GDM1 (cell line): ENCODE measurements at places on chromosomes 13 and 19.

DNA sequence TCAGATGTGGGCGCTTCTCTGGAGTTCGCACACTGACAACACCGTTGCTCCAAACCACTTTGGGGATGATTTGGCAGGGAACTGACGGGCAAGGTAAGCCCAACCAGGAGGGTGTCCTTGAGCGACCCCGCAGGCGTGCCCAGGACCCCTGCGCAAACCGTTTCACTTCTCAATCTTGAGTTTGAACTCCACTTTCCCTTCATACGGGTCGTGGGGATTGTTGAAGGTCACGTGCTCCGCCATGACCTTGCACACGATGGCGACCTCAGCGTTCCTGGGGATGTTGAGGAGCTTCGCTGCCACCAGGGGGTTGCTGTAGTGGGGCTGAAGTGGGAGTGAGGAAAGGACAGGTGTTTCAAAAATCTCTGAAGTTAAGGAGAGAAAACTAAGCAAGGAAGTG is 8.8 kb downstream of the ATP4B start:
- no peak for DNase-seq

DNA sequence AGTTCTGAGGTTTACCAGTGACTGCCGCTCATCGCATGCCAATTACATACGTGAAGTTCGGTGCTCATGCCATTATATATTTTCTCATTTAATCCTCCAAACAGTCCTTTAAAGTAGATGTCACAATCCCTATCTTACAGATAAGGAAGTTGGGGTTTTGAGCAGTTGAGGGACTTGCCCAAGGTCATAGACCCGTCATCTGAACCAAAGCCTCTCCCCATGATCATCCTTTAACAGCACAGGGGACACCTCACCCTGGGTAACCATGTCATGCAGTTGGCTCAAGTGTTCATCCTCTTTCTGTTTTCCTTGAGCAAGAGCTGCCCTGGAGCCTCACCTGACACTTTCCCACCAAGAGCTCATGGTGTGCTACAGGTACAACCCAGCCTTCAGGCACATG is 69.1 kb downstream of the HSPH1 start:
- DNase-seq, result no peak

GRCh38 chr13:41621716-41622431 is 164.5 kb downstream of the RGCC start:
- no peak for DNase-seq

DNA sequence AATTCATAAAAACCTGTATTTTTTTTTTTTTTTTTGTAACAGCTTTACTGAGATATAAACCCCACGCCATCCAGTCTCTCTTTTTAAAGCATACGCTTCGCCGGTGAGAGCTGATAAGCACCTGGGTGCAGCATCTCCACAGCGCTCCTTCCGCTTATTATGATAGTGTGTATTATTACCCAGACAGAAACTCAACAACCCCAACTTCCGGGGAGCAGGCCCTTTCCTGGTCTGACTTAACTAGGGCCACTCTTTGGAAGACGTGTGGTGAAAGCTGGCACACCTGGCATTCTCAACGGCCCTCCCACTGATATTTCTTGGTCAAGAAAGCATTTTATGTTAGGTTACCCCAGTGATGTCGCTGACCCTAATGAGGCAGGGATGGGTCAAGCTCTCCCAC is 51.4 kb upstream of the SLC15A1 start:
- DNase-seq, result no peak

DNA sequence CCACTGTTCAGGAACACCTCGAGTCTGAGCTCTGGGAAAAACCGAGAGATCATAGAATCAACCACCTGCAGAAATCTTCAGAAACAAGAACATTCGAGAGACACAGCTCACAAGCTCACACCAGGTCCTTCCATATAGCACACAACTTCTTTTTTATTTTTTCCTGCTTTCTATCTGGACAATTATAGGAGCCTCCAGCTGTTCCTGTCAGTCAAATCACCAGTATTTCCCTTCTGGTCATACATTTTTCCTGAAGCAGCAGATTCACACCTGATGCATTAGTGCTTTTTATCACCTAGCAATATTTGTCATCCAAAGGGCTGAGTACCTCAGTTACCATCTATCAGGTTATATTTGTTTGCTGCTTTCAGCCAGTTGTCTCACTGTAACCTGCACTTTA is 323.5 kb downstream of the FOXO1 start:
- DNase-seq, result no peak

DNA sequence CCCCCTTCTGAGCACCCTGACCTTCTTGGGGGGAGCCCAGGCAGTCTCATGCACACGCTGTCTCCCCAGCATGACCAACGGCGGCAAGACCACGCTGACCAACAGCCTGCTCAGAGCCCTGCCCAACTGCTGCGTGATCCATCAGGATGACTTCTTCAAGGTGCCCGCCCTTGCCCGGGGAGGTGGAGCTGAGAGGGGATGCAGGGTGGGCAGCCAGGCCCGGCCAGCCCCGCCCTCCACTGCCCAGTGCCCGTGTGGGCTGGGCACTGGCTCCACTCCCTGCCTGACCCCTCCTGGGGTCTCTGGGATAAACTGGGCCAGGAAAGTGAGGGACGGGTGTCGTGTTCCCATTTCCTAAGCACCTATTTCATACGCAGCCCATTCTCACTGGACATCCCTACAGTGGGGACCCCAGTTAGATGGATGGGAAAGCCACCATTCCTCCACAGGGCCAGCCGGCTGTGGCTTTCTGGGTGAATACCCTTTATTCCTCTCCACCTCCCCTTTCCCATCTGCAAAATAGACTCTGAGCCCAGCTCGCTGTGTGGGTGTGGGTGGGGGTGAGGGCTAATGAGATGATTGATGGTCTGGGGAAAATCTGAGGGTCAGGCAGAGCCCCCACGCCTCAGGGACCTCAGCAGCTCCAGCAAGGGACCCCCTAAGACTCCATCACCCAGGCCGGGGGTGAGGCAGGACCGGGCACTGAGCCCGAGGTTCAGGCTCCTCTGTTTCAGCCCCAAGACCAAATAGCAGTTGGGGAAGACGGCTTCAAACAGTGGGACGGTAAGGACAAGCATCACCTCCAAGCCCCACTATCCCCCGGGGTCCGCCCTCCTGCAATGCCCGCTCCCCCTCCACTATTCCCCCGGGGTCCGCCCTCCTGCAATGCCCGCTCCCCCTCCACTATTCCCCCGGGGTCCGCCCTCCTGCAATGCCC is 3.9 kb downstream of the NMRK2 start:
- no peak for DNase-seq

- DNase-seq, result no peak
Observed at GRCh38 chr19:15563325-15563794, 51.7 kb upstream of the CYP4F8 start.

DNA sequence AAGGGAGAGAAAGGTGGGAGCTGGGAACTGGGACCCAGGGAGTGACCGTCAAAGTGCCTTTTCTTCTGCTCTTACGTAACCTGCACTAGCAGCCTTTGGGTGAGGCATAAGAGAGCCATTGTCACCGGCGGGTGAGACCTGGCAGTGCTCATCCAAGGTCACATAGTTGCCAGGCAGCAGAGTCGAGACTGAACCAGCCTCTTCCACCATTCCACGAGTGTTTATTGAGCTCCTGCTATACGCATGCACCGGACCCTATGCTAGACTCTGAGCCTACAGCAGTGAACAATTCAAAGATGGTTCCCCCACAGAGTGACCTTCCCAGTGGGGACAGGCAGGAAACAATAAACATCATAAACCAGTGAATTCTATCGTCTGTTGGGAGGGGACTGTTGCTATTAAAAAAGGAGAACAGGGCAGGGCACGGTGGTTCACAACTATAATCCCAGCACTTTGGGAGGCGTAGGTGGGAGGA is 18.6 kb upstream of the STRN4 start:
- DNase-seq, result no peak

- DNase-seq, result no peak
Observed at GRCh38 chr13:76148374-76148773, 512.2 kb downstream of the LMO7 start.

- no peak for DNase-seq
Observed at GRCh38 chr19:447816-448560, 12.8 kb downstream of the SHC2 start.

- no peak for DNase-seq
Observed at GRCh38 chr13:72508392-72508791, 219.0 kb downstream of the MZT1 start.

DNA sequence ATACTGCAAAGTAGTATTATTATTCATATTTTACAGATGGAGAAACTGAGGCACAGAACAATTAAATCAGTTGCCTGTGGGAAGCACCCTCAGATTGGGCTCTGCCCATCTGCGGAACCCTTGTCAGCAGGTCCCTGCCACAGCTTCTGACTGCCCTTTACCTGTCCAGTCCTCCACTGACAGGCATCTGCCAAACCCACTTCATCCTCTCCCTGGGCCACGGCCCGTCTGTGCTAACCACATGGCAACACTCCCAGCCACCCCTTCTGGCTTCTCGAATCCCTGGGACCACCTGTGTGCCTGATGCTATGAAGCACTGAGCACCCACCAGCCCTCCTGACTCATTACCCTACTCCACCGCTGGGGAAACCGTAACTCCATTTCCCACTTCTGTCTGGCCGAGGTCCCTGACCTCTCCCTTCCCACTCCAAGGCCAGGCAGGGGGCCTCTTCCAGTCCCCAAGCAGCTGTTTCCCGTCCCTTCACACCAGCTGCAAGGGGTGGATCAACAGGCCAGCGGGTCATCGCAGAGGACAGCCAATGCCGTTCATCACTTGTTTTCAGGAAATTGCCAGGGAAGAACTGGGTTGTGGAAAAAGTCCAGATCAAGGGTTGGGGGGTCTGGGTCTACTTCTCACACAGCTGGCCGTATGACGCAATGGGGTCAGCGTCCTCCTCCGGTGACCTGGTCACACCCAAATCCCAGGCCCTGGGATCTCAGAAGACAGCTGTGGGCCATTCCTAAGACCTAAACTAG is 2.5 kb downstream of the KANK3 start:
- no peak for DNase-seq

GRCh38 chr19:37691881-37692504 is 27.6 kb downstream of the ZNF607 start:
- peak; percentile 59 for DNase-seq

DNA sequence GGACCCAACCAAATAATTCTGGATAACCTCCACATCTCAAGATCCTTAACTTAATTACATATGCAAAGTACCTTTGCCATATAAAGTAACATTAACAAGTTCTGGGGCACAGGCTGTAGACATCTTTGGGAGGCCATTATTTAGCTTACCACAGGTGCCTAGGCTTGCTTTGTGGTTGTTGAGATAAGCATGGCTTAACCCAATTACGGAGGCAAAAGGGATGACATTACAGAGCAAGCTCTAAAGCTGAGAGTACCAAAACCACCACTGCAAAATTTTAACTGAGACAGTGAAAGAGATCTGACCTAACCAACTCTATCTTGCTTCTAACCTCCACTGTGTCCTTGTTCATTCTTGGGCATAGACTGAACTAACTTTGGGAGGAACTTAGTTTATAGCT is 502.9 kb upstream of the ATXN8OS start:
- DNase-seq, result no peak

- DNase-seq, result no peak
Observed at GRCh38 chr13:84574851-84575250, 692.6 kb upstream of the SLITRK1 start.

DNA sequence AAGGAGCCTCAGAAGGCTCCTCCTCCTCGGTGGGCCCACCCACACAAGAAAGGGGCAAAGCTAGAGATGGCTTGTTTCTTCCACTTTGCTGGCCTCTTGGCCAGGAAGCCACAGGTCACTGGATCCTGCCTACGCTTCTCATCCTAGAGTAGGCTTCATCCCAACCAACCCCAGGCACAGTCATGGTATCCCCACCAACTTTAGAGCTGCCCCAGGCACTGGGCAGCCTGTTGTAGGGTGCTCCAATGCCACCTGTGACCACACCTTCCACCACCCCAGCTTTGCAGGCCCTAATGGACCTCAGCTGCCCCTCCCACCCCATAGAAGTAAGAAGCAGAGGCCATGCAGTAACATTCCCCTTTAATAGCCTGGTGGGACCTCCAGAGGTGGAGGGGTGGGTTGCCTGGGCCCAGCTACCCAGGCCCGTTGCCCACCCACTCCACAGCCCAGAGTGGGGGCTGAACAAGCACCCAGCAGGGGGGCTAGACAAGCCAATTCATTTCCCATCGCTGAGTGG is 522 bp upstream of the CHMP2A start:
- no peak for DNase-seq

DNA sequence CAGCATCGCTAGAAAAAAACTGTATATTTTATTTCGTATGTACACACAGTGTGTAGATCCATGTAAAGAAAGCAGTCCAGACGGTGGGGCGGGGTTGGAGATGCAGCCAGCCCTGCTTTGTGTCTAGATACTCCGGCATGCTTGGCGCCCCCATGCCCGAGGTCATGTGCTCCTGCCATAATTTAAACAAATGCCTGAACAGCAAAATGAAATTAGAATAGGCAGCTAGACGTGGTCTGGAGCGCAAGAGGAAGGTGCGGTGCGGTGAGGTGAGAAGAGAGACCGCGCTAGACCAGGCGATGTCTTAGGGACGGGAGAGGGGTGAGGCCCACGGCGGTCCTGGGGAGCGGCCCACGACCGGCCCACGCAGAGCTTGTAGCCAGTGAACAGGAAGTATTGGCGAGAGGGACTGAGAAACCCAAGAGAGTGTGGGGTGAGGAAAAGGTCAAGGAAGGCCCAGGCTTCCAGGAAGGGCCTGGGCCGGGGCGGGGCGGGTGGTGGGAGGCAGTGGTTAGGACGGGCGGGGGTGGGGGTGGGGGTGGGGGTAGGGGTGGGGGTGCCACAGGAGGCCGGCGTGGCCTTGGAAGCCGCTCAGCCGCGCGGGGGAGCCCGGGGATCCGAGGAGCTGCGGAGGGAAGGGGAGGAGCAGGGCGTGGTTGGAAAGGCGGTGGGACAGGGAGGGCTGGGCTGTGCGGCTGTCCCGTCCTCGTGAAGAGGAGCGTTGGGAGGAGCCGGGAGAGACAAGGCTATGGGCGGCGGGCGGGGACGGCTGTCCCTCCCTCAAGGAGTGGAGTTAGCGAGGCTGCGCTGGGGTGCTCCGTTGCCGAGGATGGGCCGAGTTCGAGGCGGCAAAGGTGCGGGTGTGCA is 254.7 kb upstream of the SGCG start:
- no peak for DNase-seq

DNA sequence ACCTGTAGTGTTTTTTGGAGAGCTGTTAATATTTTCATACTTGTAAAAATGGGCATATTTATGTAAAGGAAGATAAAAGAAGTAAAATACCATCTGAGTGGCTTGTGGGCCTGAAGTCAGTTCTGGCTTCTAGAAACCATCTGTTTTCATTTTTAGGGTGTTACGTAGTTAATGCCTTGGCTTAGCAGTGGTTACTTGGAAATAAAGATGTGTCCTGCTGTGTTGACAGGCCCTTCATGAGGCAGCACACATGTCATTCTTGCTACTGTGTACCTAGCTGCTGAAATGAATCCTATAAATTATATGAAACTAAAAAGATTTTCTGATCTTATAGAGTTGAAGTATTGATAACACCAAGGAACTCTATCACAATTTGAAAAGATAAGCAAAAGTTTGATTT is 16.0 kb downstream of the ILF3 start:
- DNase-seq, result no peak

DNA sequence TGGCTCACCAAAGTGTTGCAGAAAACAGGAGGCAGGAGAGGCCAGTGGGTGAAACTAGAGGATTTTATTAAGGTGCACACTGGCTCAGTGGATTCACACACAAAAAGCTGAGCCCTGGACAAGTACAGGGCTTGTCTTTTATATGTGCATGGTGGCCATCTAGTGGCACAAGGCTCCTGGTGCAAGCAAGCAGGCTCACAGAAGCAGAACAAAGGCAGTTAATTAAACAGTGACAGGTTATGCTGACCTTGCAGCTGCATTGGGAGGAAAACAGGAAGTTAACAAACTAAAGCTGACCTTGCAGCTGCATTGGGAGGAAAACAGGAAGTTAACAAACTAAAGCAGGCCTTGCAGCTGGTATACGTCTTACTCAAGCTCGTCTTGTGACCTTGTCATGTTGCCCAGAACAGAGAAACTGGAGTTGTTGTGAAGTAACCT is 65.3 kb upstream of the ZNF681 start:
- DNase-seq, result peak; percentile 35

GRCh38 chr13:110286833-110287819 is 19.8 kb downstream of the COL4A1 start:
- DNase-seq, result no peak
